ENCODE measurements at places on chromosomes 4 and X.

GRCh38 chr4:136025540-136025939 is 1506.8 kb downstream of the PCDH18 start:
- peak; percentile 67 for DNase-seq

DNA sequence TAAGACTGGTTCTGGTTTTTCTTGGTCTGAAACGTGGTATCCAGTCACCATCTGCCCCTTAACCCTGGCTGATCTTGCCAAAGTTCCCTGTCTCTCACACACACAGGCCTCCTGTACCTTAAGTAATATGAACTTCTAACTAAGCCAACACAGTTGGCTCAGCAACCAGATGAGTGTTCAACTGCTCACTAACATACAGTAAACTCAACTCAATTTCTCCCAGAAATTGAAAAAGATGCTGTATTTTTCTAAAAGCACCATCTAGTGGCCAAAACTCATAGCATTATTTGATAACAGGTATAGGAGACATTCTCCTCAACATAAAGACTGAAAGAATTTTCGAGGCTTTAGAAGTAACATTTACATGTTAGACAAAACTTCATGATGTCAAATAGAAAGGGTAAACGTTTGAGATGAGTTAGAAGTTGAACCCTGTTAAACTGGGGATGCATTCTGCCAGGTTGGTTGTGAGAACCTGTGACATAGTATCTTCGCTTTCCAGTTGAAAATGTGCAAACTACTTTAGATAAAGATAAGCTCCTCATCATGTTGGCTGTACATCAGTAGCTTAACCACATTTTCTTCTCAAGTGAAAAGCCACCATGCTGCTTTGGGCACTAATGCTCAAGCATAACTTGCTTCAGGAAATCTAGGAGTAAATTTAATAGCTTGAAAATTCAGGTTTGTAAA is 31.2 kb downstream of the CCNI start:
- DNase-seq = no peak

GRCh38 chrX:118271775-118272174 is 74.1 kb upstream of the WDR44 start:
- DNase-seq = no peak

DNA sequence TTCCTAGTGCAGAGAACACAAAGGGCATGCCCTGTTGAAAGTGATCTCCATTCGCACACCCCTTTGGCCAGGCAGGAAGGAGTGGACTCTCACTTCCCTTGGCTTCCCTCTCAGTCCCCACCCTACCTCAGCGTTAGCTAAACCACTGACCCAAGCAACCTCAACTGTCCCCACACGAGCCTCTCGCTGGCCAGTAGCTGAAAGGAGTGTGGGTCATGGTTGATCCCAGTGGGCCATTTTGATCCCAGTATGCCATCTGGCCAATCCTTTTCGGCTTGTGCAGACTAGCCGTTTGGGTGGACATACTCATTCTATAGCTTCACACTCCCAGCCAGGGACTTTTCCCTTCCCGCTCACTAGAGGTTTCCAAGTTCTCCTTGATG is 24.4 kb upstream of the BCORL1 start:
- no peak for DNase-seq

GRCh38 chr4:24999392-25000089 is 31.2 kb downstream of the LGI2 start:
- DNase-seq = peak; percentile 69

DNA sequence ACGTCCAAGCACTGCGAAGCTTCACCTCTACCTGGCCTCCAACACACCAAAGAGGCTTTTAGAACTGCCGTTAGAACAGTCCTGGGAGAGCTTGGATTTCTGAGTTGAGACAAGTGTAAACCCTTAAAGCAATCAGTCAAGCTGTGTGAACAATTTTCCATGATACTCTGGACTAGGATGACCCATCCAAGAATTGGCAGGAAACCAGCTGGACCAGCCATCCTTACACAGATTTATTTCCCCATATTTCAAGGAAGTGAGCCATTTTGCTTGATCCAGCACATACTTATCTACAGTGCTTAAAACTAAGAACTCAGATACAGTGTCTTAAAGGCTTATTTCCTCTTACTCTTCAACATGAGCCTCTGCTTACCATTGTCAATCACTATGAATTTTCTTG is 340.7 kb upstream of the HS3ST1 start:
- no peak for DNase-seq

- no peak for DNase-seq
Observed at GRCh38 chr4:53764761-53765490, 173.6 kb upstream of the LNX1 start.

DNA sequence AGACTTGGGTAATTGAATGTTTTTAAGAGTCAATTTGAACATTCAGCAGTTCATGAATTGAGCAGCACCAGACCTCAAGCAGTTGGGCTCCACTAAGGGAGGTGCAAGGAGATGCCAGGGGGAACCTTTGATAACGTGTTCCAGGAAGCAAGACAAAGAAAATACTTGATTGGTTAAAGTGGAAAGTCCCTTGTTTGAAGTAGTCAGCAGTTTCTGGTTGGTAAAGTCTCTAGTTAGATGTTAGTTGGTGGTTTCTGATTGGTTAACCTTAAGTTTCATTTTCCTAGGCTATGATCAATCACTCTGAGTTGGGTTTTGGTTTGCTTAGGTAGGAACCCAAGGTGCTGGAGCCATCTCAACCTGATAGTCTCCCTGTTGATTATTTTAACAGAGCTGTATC is 4.0 kb downstream of the HERC6 start:
- no peak for DNase-seq

GRCh38 chr4:147160908-147161513 is 215.3 kb upstream of the TTC29 start:
- peak; percentile 71 for DNase-seq

DNA sequence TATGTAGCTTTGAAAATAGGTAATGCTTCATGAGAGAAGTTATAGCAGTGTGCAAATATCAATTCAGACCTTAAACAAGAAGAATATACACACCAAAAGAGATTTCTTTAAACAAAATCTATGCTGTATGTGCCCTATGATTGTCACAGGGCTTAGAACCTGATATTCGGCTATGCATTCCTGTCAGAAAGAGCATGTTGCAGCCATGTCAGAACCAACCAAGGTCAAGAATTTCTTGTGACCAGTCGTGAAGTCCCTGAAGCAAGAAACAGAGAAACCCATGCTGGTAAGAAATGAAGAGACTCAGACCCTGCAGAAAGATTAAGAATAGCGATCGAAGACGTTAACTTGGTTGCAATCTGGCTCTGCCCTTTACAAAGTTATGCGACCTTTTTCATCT is 210.3 kb upstream of the SPIN4 start:
- no peak for DNase-seq

DNA sequence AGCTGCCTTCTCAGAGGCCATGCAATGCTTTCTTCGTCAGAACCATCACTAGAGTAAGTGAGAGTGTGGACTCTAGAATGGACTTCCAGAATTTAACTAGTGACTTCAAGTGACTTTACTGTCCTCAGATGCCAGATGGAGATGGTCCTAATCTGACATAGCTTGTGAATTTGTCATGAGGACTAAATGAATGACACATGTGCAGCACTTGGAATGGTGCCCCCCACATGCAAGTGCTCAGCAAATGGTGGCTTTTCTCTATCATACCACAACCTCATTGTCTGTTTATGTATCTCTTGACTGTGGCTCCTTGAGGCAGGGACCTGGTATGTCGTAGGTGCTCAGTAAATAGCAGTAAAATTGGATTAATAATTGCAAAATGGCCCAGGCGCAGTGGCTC is 91.6 kb upstream of the STX18 start:
- DNase-seq = no peak

GRCh38 chr4:16752150-16752549 is 146.3 kb downstream of the LDB2 start:
- no peak for DNase-seq

- DNase-seq = no peak
Observed at GRCh38 chr4:110994781-110995180, 371.9 kb upstream of the PITX2 start.

GRCh38 chr4:110005461-110006056 is 92.9 kb downstream of the EGF start:
- no peak for DNase-seq

DNA sequence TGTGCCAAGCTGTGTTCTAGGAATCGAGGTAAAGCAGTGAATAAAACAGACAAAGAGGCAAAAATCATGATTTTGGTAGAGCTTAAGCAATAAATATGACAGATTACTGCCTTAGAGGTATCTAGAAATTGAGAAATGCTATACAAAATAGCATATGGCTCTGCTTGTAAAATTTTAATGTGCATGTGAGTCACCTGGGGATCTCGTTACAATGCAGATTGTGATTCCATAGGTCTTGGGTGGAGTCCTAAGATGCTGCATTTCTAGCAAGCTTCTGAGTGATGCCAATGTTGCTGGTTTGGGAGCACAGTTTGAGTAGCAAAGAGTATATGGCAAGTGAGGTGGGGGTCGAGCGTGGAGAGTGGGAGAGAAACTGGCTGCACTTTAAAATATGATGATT is 697.3 kb upstream of the MAGEB2 start:
- no peak for DNase-seq

- no peak for DNase-seq
Observed at GRCh38 chr4:21413807-21414370, 534.7 kb downstream of the KCNIP4 start.

Measured in islet precursor cell (in vitro differentiated cells).